ENCODE measurements at places on chromosomes 5 and 9. TPM values are rescaled to one million over a fixed set of nuclear protein-coding genes. Genes with fewer than 3 reads are reported as not detected.

- no peak overlapping the region for H3K4me3 ChIP-seq
- no peak overlapping the region for H3K27ac ChIP-seq
- no peaks in the 10 kb centered on the region for H3K36me3 ChIP-seq
- H3K4me1 ChIP-seq: no peaks in the 10 kb centered on the region
- no peak for DNase-seq
Measured at GRCh38 chr9:35481347-35481975, 8.4 kb upstream of the RUSC2 start.

GRCh38 chr5:38899936-38900335 is 54.1 kb downstream of the OSMR start:
- H3K4me3 ChIP-seq: no peak overlapping the region
- DNase-seq: no peak
- H3K27ac ChIP-seq: no peak overlapping the region
- no peaks in the 10 kb centered on the region for H3K4me1 ChIP-seq

The FTMT gene
- total RNA-seq: not detected

The SELENOP gene
- total RNA-seq: 672 TPM

The INSL4 gene
- total RNA-seq: not detected
